Stimulated activated CD8-positive, alpha-beta memory T cell treated with anti-CD3 and anti-CD28 coated beads, Interleukin-4, amount 100 ng/mL, for 24 hours (primary cell): ENCODE measurements at places on chromosomes 5 and 9.

GRCh38 chr5:103915081-103915480 lies 352.5 kb upstream of the NUDT12 start:
- DNase-seq, result no peak

GRCh38 chr9:123354806-123355508 lies 1.0 kb upstream of the CRB2 start:
- DNase-seq, result no peak

- DNase-seq, result no peak
Measured at GRCh38 chr5:178808886-178809285, 50.9 kb upstream of the ZNF354B start.

DNA sequence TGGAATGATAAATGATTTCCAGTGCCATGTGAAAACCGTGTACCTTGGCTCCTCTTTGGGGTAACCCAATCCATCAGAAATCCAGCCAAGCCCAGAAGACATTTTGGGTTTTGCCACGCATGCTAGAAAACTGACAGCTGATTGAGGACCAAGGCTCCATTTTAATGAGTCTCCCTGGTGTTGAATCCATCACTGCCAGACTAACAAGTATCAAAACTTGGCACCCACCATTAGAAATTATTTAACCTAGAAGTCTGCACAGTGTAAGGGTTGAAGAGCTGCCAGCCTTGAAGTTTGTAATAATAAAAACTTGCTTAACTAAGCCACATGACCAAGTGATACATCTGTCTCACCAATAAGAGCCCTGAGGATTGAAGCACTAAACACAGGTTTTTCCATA lies 369.9 kb downstream of the DNAH5 start:
- no peak for DNase-seq

DNA sequence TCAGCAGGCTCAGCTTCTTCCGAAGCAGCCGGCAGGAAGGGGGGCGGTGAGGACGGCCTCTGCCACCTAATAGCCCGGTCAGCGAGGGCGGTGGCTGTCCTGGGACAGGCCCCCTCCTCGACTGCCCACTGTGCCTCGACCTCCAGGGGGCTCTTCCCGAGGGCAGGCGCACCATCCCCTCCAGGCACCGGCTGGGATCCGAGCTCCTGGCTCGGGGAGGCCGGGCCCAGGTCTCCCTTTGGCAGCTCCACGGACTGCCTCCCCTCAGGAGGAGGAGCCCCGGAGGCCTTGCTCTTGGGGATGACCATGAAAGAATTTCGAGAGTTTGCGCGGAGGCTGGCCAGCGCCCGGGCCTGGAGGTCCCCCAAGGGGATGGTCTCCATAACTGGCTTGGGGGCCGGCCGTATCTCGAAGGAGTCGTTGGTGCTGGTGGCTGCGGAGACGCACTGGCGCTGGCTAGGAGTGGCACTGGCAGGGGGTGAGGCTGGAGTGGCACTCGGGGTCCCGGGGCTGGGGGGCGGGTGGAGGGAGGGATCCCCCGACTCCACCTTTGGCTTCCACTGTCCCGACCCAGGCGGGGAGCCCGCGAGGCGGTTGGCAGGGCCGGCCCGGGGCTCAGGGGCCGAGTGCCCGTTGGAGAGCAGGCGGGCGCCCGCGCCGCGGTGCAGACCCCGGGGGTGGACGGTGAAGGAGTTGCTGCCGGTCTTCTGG lies 975 bp downstream of the TPRN start:
- no peak for DNase-seq

DNA sequence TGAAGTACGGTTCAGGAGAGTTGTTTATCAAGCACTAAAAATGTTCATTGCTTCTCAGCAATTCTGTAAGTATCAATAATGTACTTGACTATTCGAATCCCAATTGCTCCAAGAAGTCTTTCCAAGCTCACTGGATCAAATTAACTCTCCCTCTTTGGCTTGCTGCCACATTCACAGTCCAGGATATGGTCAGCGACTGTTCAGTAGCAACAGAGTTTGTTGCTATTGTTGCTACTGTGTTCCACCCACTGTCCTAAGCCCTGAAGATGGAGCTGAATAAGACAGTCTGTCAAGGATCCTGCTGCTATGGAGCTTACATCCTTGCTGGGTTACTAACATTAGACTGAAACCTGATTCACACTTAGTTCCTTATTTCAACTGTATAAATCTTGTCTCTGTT lies 110.8 kb downstream of the FGF10 start:
- no peak for DNase-seq

GRCh38 chr5:43661102-43661501 lies 58.1 kb downstream of the NNT start:
- DNase-seq, result no peak

GRCh38 chr5:108521011-108521700 lies 139.3 kb upstream of the FBXL17 start:
- no peak for DNase-seq

GRCh38 chr9:36136894-36137391 lies 410 bp downstream of the GLIPR2 start:
- no peak for DNase-seq

- DNase-seq, result no peak
Measured at GRCh38 chr9:84152204-84152603, 171.6 kb downstream of the RMI1 start.
